Activated CD4-positive, alpha-beta T cell treated with anti-CD3 and anti-CD28 coated beads, Interleukin-2, amount 50 U/mL, for 1 hour (primary cell): ENCODE measurements at places on chromosomes 13 and 19.

GRCh38 chr19:10230861-10231611 is at the start of gene S1PR2:
Gene S1PR2 (minus strand): TSS chr19:10231331. CDS start chr19:10224905, 6,426 bp downstream.
- peak; percentile 82 for DNase-seq

- DNase-seq: no peak
Observed at GRCh38 chr13:36559375-36559774, 114.4 kb upstream of the SERTM1 start.

GRCh38 chr13:28819046-28819730 is 951 bp upstream of the MTUS2 start:
- no peak for DNase-seq

DNA sequence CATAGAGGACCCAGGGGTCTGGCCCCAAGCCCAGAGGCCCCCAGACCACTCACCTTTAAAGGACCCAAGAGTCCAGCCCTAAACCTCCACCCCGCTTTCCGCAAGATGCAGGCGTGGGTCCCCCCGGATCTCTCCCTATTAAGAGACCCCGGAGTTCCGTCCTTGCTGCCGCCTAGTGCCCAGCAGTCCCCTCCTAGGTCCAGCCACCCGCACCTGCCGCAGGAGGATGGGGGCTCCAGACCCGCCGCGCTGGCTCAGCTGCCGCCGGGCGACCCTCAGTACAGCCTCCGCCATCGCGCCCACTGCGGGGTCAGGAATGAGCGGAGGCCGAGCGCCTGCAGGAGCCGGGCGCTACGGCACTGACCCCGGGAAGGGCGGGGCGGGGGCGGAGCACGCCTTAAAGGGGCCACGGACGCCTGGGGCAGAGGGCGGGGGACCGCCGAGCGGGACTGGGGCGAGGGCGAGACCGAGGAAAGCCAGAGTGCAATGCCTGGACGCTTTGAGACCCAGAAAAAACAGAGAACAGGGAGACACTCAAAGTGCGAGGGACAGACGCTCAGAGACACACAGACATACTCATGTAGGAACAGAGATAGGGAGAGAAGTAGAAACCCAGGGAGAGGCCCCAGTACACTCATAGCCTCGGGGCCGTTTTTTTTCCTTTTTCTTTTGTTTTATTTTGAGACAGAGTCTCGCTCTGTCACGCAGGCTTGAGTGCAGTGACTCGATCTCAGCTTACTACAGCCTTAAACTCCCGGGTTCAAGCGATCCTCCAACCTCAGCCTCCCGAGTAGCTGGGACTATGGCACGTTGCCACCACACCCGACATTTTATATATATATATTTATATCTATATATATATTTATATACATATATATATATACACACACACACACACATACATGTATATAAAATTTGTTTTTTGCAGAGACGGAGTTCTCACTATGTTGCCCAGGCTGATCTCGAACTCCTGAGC is at the start of gene ETHE1:
TSS of gene ETHE1 (minus strand) at position 318 of the 976 bp plus-strand sequence. CDS start at position 294, 24 bp downstream.
- DNase-seq: peak; percentile 62

GRCh38 chr19:50178859-50179537 is 15.9 kb upstream of the IZUMO2 start:
- DNase-seq: no peak

- DNase-seq: no peak
Observed at GRCh38 chr13:79776531-79777295, 295.8 kb downstream of the NDFIP2 start.

- DNase-seq: no peak
Observed at GRCh38 chr19:6070207-6070681, 40.1 kb downstream of the RFX2 start.
